ENCODE measurements at places on chromosomes 5 and 9.

DNA sequence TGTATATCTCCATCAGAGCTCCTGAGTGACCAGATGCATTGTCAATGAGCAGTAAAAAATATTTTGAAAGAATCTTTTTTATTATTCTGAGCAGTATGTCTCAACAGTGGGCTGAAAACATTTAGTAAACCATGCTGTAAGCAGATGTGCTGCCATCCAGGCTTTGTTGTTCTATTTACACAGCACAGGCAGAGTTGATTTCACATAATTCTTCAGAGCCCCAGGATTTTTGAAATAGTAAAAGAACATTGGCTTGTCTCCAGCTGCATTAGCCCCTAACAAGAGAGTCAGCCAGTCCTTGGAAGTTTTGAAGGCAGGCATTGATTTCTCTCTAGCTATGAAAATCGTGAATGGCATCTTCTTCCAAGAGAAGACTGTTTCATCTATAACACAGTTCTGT lies 25.2 kb upstream of the ENTREP1 start:
- no peak for DNase-seq

GRCh38 chr9:112242147-112242804 lies 67.2 kb upstream of the SUSD1 start:
- no peak for DNase-seq

GRCh38 chr9:9284201-9284600 lies 1328.6 kb downstream of the PTPRD start:
- no peak for DNase-seq

- DNase-seq, result no peak
Measured at GRCh38 chr5:6342689-6343315, 35.5 kb downstream of the MED10 start.

GRCh38 chr9:90966480-90967144 lies 165.0 kb downstream of the SYK start:
- DNase-seq, result no peak

Data from Caki2 (cell line).